Activated T-cell treated with anti-CD3 and anti-CD28 coated beads, Interleukin-2, amount 50 U/mL, for 4 hours (primary cell): ENCODE measurements at places on chromosomes 6 and 20. TPM values are rescaled to one million over a fixed set of nuclear protein-coding genes. Genes with fewer than 3 reads are reported as not detected.
A peak's percentile ranks its signal among the peaks of the same experiment; 100 is the strongest.

LGSN gene
- not detected for total RNA-seq

LAMP5 gene
- not detected for total RNA-seq

GRCh38 chr6:153941768-153942167 lies 97.3 kb upstream of the OPRM1 start:
- no peak for DNase-seq

GRCh38 chr6:127185437-127185995 lies 67.0 kb downstream of the RSPO3 start:
- no peak for DNase-seq

DNA sequence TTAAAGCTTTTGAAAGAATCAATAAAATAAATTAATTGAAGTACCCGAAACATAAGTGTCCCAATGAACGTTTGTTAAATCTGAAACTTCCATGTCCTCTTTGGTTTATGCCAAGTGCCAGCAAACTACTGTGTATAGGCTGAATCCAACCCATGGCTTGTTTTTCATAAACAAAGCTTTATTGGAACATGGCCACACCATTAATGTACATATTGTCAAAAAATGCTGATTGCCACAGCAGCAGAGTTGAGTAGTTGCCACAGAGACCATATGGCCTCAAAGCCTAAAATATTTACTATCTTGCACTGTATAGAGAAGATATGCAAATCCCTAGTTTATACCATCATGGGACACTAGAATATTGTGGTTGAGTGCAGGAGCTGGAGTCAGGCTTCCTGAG lies 406.1 kb downstream of the MAFB start:
- DNase-seq: no peak

GRCh38 chr20:478010-478948 lies 15.9 kb upstream of the TBC1D20 start:
- DNase-seq: no peak

AURKA gene
- total RNA-seq: 9.6 TPM

- no peak for DNase-seq
Observed at GRCh38 chr20:58374906-58375758, 13.9 kb upstream of the VAPB start.

TMEM74B gene
- not detected for total RNA-seq

ANGPT4 gene
- not detected for total RNA-seq

DNA sequence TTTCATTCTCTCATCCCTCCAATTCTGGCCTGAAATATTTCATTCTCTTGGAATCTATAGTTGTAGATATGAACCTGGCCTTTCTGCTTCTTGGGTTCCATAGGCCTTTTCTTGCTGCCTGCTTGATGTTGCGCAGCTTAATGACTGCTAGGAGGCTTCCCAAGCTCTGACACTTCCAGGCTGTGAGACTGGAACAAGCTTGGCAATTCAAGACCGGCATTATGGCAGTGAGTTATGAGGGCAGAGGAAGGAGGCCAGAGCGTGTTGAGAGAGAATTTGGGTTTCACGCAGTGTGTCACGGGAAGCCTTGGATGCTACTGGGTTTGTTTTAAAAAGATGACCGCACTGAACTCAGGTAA lies 948 bp upstream of the DNAJC5 start:
- DNase-seq: no peak

DNA sequence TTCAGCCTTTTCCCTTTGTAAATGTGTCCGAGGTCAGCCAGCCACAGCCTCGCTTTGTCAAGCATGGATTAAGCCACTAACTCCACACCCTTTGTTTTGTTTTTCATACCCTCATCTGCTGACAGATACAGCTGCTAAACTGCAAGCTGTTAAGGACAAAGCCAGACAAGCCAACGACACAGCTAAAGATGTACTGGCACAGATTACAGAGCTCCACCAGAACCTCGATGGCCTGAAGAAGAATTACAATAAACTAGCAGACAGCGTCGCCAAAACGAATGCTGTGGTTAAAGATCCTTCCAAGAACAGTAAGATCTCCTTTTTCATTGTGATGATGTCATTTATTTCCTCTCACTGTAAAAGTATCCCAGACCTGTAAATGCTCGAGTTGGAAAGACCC lies 269.3 kb downstream of the ARHGAP18 start:
- no peak for DNase-seq

DNA sequence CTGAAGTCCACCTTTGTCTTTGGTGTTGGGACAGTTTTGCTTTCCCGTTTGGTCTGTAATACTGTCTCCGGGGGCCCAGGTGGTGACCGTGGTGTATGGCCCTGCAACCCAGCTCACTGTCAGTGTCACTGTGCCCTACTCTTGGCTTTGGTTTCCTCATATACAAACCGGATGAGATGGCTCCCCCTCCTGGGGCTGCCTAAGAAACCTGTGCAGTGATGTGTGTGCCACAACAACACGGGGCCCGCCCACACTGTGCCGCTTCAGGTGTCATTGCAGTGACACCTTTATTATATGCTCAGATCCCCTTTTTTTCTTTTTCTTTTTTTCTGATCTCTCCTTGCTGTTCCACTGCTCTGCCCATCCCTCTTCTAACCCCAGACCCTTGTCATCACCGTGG lies 73.9 kb downstream of the RAMACL start:
- DNase-seq: peak; percentile 41

GRCh38 chr6:5679691-5680090 lies 327.0 kb downstream of the NRN1 start:
- no peak for DNase-seq

DNA sequence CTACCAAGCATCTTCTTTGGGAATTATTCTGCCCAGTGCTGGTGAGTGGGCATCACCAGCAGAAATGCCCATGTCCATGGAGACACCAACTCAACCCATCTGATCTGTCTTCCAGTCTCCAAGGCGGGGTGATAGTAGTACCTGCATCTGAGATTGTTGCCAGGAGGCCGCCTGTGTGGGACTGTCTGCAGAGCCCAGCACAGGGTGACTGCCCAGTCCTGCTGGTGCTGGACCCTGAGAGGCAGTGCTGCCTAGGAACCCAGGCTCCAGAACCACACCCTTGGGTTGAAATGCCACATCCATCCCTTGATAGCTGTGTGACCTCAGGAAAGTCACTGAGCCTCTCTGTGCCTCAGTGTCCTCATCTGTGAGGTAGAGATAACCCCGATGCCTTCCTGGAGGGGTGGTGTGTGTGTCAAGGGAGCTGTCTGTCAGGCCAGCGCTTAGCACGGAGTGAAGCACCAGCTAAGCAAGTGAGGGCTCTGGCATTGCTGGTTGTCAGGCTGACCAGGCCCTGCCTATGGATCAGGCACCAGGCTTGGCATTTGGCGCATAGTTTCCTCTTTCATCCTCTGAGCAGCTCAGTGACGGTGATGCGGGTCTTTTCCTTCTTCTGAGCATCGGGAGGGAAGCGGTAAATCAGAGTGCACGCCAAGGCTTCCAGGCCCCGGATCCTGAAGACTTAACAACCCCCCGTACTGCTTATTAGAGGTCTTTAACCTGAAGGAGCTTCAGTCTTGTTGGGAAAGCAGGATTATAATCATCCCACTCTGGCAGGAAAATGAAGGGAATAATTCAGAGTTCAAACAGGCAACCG lies 268.2 kb downstream of the CDH4 start:
- DNase-seq: no peak

GRCh38 chr6:150491811-150492172 lies 107.9 kb upstream of the PLEKHG1 start:
- DNase-seq: no peak

DNA sequence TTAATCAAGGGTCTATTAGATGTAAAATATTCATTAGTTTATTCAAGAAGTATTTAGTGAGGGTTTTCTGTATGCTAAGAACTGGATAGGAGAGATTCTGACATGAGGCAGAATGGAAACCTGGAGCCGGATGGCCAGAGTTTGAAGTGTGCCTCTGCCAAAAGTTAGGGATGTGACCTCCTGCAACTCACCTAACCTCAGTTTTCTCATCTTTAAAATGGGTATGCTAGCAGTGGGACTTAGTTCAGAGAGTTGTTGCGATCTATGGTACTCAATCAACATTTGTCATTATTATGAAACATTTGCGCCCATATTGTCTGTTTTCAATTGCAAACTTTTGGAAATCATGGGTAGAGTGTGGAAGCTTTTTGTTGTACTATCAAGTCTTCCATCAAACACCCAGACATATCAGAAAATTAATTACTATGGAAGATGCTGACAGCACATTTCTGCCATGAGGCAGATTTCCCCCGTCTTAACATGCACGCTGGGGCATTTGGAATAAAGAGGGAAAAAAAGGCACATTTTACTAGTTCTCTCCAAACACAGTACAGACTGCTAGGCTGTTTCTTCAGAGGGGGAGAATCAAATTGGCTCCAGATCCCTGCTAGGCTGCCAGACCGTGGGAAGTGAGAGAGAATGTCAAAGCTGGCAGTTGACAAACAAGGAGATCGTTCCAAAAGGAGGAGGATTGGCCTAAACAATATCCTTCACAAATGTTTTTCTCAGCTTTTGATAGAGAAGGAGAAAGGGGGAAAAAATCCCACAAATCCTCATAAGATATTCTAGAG lies 205.3 kb upstream of the TSHZ2 start:
- DNase-seq: no peak

DNA sequence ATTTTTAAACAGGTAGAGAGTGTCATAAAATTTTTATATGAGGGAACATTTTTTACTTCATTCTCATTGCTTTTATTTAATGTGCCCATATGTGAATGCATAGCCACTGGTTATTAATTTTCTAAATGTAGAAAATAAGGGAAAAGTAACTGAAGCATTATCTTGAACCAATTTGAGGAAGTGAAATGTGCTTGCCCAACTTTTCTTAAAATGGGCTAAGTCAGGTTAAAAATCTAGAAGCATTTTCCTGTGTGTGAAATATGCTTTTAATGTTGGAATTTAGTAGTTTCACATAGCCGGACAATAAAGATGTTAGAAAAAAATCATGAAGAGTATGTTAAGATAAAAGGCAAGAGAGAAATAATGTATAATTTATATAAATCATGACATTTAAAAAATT lies 3.8 kb downstream of the SEC23B start:
- DNase-seq: no peak

OPRM1 gene
- not detected for total RNA-seq

MAK gene
- 0.35 TPM for total RNA-seq

- DNase-seq: no peak
Observed at GRCh38 chr6:54010340-54011276, 100.6 kb upstream of the MLIP start.

SUMO4 gene
- total RNA-seq: 2.7 TPM

MMP24 gene
- not detected for total RNA-seq

DNA sequence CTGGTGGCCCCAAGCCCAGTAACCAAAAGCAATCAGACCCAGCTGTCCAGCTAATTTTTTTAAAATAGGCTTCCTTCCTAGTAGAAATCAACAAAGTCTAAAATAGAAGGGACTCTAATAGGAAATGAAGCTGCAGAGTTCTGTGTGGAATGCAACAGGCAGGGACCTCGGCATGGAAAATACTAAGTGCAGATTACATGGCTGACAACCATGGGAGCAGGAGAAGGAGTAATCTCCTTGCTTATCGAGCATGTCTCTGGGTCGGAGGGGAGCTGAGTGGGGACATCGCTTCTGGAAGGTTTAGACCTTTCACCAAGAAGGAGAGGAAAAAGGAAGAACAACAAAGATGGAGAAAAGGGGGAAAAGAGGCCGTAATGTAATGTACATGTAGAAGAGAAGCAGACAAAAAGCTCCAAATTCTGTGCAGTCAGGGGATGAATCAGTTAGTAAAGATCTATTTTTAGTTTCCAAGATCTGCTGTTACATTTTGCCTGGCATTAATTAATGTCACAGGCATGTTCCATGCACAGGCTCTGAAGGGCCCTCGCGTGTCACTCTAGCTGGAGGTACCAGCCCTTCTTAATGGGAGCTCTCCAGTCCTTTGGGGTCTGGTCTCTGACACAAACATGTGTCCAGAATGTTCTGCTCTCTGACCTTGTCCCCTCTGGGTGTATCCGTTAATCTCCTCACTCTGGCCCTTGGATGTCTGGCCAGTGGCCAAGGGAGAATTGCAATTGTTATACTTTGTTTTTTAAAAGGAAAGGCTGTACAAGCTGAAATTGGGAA lies 16.6 kb upstream of the ZNF831 start:
- DNase-seq: no peak

DNA sequence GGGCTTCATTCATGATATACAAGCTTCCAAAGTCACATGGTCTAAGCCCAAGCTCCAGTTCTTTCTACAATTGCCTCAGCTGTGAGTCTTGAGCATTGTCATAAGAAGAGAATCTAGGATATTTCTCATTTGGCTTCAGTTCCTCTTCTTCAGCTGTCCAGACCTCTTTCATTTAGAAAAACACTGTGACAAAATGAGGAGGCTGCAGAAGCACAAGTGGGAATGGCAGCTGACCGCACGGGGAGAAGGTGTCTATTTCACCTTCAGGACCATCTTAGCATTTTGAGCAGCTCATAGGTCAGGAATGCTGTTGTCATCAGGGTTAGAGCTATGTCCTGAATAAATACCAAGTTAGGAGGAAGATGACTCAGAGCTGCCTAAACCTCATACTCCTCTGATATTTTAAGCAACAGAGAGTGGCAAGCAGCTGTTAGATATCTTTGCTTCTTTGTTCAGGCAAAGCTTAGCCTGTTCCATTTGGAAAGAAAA lies 390.1 kb upstream of the CITED2 start:
- no peak for DNase-seq
